ENCODE measurements at places on chromosomes 16 and 17.

GRCh38 chr16:56841659-56842058 is 23.3 kb upstream of the SLC12A3 start:
- no peak for DNase-seq

- DNase-seq: no peak
Measured at GRCh38 chr17:73650617-73651200, 6.5 kb upstream of the SDK2 start.

DNA sequence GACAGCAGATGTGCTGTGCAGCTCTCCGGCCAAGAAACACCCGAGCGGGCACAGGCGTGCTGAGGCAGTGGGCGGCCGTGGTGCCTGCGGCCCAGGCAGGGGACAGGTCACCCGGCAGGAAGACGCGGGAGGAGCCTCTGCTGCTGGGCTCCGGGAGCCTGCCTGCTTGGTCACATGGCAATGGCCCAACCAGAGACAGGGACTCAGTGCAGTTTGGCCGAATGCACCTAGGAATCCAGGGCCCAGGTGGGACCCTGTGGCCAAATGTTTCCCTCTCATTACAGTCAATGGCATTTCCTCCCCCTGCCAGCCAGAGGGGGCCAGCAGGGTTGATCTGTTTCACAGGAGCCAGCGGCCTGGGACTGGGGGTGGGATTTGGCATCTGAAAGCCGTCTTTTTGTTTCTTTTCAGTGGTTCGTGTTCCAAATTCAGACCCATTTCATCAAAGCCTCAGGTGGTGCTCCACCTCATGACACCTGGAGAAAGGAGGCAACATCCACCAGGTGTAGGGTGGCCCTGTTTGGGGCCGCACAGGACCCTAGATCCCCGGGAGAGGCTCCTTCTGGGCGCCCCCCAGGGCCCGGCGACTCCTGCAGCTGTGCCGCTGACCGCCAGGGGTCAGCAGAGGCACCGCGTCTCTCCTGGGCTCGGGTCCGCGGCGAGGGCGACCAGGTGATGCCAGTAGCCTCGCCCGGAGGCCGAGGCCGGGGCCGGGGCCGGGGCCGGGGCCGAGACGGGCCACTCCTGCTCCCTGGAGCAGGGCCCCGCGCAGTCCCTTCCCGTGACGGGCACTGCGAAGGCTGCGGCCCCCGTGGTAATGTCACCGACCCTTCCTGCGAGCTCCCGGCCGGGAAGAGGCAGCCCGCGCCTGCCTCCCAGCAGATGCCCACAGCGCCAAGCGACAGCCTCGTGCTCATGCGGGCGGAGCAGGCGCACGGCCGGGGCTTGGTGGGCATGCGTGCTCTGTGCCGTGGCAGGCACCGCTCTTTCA is 118.5 kb downstream of the C16orf78 start:
- DNase-seq: peak; percentile 55

DNA sequence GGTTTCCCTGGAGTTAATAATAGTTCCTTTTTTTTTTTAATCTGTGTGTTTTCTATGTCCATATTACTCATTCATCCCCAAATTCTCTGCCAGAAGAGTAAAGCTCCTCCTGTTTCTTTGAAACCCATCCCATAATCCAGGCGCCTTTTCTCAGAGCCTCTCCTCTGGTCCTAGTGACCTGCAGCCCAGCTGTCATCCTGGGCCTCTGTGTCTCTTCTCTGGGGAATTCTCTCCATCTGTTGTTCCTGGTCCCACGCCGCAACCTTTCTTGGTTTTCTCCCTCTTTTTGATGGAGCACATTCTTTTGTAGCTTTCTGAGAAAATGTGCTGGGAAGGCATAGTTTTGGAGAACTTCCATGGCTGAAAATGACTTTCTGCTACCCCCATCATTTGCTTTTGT is 10.2 kb downstream of the KATNB1 start:
- DNase-seq: no peak

DNA sequence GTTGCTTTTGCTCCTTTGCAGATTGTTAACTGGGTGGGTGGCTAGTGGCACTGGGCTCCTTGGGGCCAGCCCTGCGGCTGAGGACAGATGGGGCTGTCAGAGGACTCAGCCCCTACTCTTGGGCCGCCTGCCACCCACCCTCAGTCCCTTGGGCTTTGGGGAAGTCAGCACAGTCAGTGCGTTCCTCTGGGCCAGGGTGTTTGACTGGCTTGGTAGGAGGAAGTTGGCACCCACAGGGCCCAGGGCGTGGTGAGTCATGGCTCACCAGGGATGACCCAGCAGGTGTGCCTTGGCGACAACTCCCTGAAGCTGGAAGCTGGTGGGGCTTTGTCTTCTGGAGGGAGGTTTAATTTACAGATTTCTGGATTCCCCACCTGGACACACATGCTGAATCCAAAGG is 32.4 kb downstream of the HAPSTR1 start:
- DNase-seq: peak; percentile 94

- DNase-seq: no peak
Measured at GRCh38 chr16:73152386-73153125, 104.6 kb upstream of the ZFHX3 start.

GRCh38 chr17:41536741-41537613 is 8.9 kb upstream of the KRT19 start:
- DNase-seq: no peak

- no peak for DNase-seq
Measured at GRCh38 chr16:89446136-89446974, 44.0 kb downstream of the ANKRD11 start.

All from small intestine (tissue), 16 donors.